CD4-positive, alpha-beta T cell (primary cell): ENCODE measurements at places on chromosomes 3 and 15.

GRCh38 chr15:34043391-34043790, 4.4 kb upstream of the AVEN start:
- H3K4me3 ChIP-seq: no peak overlapping the region
- no peak for DNase-seq
- peaks cover 7% of the 10 kb centered on the region for H3K4me1 ChIP-seq
- H3K27ac ChIP-seq: no peak overlapping the region
- no peaks in the 10 kb centered on the region for H3K36me3 ChIP-seq
- no peaks in the 10 kb centered on the region for H3K27me3 ChIP-seq

DNA sequence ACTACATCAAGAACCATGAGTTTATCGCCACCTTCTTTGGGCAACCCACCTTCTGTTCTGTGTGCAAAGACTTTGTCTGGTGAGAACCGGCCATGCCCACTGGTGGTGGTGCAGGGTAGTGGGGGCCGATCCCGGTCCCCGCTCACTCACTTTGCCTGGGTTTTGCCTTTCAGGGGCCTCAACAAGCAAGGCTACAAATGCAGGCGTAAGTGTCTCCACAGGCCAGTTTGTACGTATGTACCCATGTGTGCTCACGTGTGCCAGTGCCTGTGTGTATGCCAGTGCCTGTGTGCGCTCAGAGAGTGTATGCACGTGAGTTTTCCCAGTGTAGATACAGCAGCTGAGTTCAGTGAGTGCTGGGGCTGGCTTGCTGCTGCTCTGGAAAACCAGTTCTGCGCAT, 20.5 kb downstream of the PRKCD start:
- H3K27me3 ChIP-seq: no peaks in the 10 kb centered on the region
- H3K4me3 ChIP-seq: no peak overlapping the region
- H3K4me1 ChIP-seq: peaks cover 4% of the 10 kb centered on the region

GRCh38 chr3:11413071-11413470, 140.9 kb downstream of the ATG7 start:
- H3K27me3 ChIP-seq: no peaks in the 10 kb centered on the region
- H3K27ac ChIP-seq: no peak overlapping the region
- H3K4me1 ChIP-seq: no peaks in the 10 kb centered on the region
- H3K4me3 ChIP-seq: no peak overlapping the region
- no peaks in the 10 kb centered on the region for H3K36me3 ChIP-seq

GRCh38 chr3:99246010-99246654, 344.6 kb upstream of the DCBLD2 start:
- H3K4me3 ChIP-seq: no peak overlapping the region
- no peak for DNase-seq
- H3K27ac ChIP-seq: no peak overlapping the region
- no peaks in the 10 kb centered on the region for H3K4me1 ChIP-seq

GRCh38 chr3:185308126-185308754, 54.4 kb upstream of the EHHADH start:
- no peaks in the 10 kb centered on the region for H3K4me1 ChIP-seq
- H3K27me3 ChIP-seq: no peaks in the 10 kb centered on the region
- DNase-seq: peak; percentile 5
- H3K4me3 ChIP-seq: no peak overlapping the region
- no peaks in the 10 kb centered on the region for H3K36me3 ChIP-seq
- H3K27ac ChIP-seq: no peak overlapping the region
